Calu3 (cell line): ENCODE measurements at places on chromosomes 7 and 10. TPM values are rescaled to one million over a fixed set of nuclear protein-coding genes. Genes with fewer than 3 reads are reported as not detected.

Gene DDIT4
- total RNA-seq = 294 and 326 TPM in 2 replicates

Gene GBX1
- not detected in 2 replicates for total RNA-seq

DNA sequence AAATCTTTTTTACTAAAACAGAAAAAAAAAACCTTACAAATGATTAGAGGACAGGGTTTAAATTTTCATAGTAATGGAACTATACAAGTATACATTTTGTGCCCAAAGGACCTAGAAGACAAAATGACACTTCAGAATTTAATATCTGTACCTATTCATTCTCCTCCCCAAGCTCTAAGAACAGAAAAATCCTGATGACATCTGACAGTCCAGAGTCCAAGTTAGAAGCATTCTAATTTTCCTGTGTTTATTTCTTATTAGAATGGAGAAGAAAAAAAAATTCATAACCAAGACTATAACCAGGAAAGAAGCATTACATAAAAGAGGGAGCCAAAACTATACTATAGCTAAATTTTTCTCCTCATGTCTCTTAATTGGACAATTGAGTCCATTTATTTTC lies 138.9 kb upstream of the SLC13A1 start:
- no peak for DNase-seq
- no peak overlapping the region for H3K4me3 ChIP-seq
- H3K27ac ChIP-seq = no peak overlapping the region
- no peaks in the 10 kb centered on the region for H3K27me3 ChIP-seq
- no peaks in the 10 kb centered on the region for H3K4me1 ChIP-seq

GRCh38 chr7:36127075-36127740 lies 25.8 kb upstream of the EEPD1 start:
- H3K4me3 ChIP-seq = no peak overlapping the region
- H3K27me3 ChIP-seq = no peaks in the 10 kb centered on the region
- DNase-seq = no peak
- H3K4me1 ChIP-seq = peaks cover 38% of the 10 kb centered on the region
- H3K27ac ChIP-seq = no peak overlapping the region

- H3K36me3 ChIP-seq = no peaks in the 10 kb centered on the region
- H3K27me3 ChIP-seq = no peaks in the 10 kb centered on the region
- no peak for DNase-seq
- H3K4me1 ChIP-seq = no peaks in the 10 kb centered on the region
Observed at GRCh38 chr10:71358277-71358676, 38.4 kb upstream of the CDH23 start.

DNA sequence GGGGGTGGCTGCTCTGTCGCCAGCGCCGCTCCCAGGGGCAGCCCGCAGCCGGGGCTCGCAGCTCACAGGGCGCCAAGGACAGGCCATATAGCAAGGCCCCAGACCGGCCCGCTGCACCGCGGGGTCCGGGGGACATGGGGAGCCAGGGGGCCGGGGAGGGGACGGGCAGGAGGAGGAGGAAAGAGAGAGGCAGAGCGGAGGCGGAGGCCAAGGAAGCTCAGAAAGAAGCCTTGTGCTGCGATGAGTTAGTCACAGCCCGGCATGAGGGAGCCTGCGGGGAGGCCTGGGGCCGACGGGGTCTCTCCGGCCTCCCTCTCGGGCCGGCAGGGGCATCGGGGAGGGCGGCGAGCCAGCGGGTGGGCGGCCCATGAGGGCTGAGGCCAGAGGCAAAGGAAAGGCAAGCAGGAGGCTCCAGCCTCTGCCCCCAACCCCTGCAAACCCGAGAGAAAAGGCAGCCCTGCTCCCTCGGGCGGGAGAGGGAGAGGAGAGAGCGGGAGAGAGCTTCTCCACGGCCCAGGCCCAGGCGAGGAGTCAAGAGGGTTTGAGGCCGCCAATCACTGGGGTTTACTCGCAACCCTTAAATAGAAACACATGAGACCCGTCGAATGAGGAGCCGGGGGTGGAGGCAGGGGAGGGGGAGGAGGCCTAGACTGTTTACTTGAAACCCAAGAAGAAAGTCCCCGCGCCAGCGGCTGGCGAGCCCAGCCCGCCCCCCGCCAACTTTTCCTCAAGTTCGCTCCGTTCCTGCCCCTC lies 167.9 kb downstream of the NEURL1 start:
- DNase-seq = peak; percentile 43
- peak overlapping the region; percentile 92 for H3K4me3 ChIP-seq
- H3K27ac ChIP-seq = peak overlapping the region; percentile 86

DNA sequence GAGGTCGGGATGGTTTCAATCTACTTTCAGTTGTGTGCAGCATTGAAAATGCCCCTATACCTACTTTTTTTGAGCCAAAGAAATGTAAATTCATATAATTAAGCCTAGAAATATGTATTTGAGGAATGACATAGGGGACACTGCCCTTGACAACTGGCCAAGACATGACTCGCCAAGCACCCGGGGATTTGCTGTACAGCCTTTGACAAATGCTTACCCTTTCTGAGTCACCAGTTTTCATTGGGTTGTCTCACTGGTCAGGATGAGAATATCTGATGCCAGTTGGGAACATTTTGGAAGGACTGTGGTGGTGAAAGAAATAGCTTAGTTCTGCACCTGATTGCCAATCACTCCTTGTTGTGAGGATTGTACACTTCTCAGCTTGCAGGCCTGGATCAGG lies 166.8 kb upstream of the HABP2 start:
- no peak overlapping the region for H3K4me3 ChIP-seq
- H3K36me3 ChIP-seq = no peaks in the 10 kb centered on the region
- peaks cover 16% of the 10 kb centered on the region for H3K4me1 ChIP-seq
- H3K27me3 ChIP-seq = peaks cover 12% of the 10 kb centered on the region
- H3K27ac ChIP-seq = no peak overlapping the region

DNA sequence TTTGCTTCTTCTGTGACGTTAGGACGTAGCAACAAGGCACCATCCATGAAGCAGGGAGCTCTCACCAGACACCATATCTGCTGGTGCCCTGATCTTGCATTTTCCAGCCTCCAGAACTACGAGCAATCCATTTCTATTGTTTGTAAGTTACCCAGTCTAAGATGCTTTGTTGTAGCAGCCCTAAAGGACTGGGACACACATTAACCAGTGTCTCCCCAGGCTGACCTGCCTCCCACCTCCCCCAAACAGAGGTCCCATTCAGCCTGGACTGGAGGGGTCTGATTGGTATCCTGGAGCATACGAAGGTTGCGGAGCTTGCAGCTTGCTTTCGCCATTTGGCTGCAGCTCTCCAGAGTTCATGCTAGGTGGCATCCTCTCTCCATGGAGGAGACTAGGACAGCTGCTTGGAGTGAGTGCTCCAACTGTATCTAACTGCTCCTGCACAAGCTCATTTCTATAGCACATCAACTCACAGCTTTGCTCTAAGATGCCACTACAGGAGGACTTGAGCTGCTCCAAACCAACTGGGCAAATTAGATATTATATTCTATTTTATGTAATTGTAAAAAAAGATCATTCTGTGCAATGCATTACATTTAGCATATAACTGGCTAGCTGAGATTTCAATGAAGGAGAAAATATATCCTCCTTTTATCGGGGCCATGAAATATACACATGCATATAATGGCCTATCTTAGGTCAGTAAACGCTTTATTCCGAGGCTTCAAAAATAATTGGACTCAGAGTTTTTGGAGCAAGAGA lies 8.0 kb upstream of the GRK5 start:
- H3K27ac ChIP-seq = no peak overlapping the region
- H3K4me3 ChIP-seq = no peak overlapping the region
- H3K27me3 ChIP-seq = no peaks in the 10 kb centered on the region
